HCEC 1CT (cell line): ENCODE measurements at places on chromosomes 12 and 14.

DNA sequence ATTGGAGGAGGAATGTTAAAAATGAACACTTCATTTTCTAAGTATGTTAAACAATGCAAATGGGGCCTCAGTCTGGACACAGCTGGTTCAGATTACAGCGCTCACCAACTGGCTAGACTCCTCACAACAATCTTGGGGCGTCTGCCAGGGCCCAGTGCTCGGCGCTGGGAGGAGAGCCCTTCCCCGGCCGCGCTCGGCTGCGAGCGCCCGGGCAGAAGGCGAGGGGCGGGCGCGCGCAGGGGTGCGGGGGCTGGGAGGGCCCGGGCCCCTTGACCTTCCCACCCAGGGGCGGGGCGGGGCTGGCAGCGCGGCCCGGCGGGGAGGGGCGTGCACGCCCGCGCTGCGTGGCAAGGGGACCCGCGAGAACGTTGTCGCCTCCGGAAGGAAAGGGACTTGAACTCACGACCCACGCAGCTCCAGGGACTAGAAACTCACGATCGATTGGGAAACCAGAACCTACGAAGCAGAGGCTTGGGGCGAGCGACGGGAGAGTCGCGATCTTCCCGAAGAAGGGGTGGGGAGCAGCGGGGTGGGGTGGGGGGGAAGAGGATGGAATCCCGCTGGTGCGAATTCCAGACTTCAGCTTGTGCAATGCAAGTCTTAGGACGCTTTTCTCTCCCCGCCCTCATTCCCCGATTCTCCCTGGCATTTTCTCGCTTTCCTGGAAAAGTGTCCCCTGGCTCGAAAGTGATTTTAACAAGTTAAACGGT lies at the start of gene FBLN5:
TSS of gene FBLN5 (minus strand) at position 220 of the 710 bp plus-strand sequence. CDS start 465 bp downstream, outside the sequence.
- peak; percentile 94 for DNase-seq

- DNase-seq = no peak
Measured at GRCh38 chr14:104554088-104554607, 25.4 kb upstream of the C14orf180 start.

DNA sequence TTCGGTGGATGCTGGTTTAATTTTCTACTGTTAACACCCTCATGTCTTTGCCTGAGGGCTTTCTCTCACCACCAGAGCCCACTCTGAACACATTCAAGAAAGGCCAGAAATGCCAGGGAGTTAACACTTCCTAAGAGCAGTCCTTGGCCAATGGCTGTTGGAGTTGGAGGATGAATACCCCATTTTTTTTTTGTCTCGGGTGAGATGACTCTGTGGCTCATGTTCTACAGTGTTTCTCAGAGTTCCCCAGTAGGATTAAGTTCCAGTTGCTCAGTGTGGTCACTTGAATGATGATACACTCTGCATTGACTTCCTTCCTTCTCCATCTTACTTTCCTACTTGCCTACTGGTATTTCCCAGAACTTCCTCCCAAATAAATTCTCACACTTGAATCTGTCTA lies 65.8 kb downstream of the FOS start:
- DNase-seq = no peak

GRCh38 chr14:99189201-99189801 lies 82.7 kb downstream of the BCL11B start:
- no peak for DNase-seq

GRCh38 chr12:23930599-23930998 lies 18.9 kb downstream of the SOX5 start:
- DNase-seq = no peak

DNA sequence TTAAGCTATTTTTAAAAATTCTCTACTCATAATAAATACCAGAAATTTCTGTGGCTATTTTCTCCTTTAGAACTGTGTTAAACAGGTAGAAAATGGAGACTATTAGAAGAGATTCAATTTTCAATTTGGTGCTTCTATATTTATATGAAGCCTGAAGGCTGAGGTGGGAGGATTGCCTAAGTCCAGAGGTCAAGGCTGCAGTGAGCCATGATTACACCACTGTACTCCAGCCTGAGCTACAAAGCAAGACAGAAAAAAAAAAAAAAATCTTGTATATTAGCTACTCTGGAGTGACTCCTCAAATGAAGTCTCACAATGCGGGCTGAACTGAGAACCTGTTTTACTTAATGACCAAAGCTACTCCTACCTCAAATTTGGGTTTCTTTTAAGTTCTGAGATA lies 9.8 kb upstream of the DPF3 start:
- no peak for DNase-seq

DNA sequence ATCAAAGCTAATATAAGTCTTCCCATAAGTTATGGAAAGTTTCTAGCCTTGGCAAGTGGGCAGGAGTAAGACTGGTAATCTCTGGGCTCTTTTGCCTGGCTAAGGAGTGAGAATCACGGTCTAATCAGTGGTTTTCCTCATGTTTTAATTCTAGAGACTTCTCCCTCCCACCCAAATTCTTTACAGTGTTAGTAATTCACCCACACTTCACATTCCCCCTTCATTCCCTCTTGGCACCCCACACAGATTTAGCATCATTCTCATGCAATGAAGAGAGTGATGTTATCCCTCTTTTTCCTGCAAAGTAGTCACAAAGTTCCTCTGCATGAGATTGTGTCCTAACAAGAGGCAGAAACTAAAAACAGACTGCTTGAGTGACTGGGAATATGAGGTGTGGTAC lies 28.6 kb upstream of the CACNA2D4 start:
- DNase-seq = no peak

DNA sequence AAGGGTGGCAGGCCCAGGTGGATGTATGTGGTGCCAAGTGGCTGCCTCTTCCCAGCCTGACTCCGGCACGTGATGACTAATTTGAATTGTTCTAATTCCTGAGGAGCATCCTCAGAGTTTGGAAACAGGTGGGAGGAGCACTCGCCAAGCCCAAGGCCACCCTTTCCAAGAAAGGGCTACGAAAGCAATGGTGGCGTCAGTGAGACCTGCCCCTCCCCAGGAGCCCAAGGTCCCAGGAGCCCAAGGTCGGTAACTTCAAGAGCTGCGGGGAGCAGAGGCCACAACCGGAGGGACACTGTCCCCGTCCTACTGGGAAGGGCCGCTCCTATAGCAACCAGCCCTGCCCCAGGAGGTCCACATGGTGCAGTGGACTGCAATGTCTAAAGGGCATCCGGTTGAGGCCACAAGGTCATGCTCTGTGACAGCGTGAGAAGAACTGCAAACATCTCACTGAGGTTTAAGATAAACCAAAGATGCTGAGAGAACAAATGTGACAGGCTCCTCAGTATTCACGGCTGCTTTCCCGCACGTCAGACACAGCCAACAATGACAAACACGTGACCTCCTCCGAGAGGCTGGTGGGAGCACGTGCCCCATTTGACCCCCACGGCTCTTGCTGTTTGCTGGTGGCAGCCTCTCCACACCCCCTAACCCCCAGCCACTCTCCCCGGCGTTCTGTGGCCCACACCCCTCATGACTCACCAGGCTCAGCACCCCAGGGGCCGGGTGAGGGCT lies 79.6 kb downstream of the ITPK1 start:
- DNase-seq = no peak

GRCh38 chr12:7502612-7503011 lies 965 bp downstream of the CD163 start:
- DNase-seq = no peak

- no peak for DNase-seq
Measured at GRCh38 chr12:108093209-108093608, 35.9 kb upstream of the WSCD2 start.

- DNase-seq = no peak
Measured at GRCh38 chr12:19910681-19911080, 457.7 kb upstream of the PDE3A start.

GRCh38 chr14:21100931-21101330 lies at the start of gene TMEM253:
Gene TMEM253 (plus strand): TSS chr14:21101066. CDS start chr14:21101344, 278 bp downstream.
- no peak for DNase-seq

DNA sequence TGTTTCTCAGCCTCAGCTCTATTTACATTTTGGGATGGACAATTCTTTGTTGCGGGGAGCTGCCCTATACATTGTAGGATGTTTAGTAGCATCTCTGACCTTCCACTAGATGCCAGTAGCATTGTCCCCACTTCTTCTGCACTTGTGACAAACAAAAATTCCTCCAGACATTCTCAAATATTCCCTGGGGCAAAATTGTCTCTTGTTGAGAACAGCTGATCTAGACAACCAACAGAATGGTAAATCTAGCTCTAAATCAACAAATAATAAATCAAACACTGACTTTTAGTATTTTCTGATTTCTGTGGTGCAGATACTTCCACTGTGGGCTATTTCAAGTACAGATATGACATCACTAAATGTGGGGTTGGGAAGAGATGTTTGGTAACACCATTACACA lies 60.7 kb downstream of the MSRB3 start:
- no peak for DNase-seq

DNA sequence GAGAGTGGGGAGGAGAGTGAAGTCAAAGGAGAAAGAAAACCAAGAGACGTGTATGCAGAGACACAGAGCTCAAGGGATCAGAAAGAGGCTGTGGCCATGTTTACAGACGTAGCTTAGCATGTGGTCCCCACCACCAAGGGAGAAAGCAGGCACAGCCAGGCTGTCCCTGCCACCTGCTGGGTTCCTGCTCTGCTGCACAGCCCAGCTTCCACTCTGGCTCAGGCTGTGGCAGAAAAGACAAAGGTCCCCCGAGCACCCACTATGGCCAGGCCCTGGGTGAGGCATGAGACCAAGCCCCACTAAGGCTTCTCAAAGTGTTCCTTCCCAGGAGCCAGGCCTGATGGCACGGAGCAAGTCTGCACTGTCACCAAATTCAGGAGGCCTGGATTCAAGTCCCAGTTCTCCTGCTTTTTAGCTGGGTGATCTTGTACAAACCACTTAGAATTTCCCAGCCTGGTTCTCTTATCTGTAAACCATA lies 25.9 kb upstream of the COL2A1 start:
- DNase-seq = no peak

GRCh38 chr14:71701990-71702389 lies 230.2 kb upstream of the RGS6 start:
- DNase-seq = peak; percentile 60

DNA sequence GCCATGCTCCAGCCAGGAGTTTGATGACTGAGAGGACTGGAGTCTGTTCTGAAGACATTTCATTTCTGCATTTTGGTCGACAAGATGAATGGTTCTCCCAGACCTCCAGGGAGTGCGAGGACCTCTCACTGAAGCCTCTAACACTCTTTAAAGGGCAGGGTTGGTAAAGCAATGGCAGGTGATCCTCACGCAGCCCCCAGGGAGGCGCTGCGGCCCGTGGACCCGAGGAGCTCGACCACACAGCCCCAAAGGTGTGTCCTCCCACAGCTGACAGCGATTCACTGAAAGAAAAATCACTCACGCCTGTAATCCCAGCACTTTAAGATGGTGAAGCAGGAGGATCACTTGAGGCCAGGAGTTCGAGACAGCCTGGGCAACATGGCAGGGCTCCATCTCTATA lies 183.8 kb upstream of the SFSWAP start:
- DNase-seq = no peak

DNA sequence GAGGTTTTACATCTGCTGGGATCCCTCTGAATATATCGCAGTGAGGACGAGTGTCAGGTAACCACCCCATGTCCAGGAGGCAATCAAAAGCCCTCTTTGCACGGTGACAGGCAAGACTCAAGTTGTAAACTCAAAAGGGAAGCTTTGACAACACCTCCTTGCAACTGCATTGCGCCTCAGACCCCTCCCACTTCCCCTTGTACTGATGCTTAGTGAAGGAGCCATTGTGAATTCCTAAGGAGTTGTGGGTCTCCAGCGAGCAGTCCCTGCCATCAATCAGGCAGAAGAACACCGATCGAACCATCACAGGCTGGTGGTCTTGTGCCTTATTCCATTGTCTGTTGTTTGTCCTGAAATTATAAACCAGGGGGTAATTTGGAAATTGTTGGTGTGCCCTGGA lies 112.6 kb downstream of the CCDC60 start:
- DNase-seq = no peak

DNA sequence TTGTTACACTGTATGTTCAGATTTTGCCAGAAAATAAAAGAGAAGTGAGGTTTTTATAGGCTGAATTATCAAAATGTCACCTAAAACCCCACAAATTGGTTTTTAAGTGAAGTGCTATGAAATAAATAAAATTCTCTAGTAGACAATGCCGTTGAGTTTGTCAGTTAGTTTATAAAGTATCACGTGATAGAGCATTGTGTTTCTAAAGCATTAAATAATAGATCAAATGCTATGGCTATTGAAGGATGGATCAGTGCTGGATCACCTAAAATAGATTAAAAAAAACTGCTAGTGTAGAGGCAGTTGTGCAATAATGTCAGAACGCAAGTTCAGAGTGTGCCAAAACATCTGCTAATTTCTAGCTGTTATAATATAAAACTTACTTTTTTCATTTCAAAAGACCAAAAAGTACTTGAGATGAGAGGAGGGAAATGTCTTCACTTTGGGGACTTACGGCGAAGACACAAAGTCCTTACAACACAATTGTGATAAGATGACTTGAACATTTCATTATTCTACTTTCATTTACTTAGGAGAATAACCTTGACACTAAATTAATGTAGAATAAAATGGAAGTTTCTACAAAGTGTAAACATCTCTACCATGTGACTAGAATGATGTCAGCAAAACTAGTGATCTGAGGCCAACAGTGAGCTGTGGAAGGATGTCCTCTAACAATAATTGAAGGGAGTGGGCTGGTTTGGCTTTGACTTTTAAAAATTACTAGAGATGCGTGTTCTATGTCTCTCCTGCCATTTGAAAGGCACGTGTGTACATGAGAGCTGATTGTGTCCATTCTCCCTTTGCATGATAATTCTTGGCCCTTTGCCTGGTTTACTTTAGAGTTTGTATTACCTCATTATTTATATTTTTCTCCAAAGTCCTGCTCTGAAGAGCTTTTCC lies 154.4 kb upstream of the PDE3A start:
- DNase-seq = no peak

- DNase-seq = no peak
Measured at GRCh38 chr12:25186788-25187402, 8.1 kb downstream of the DNAI7 start.

- DNase-seq = no peak
Measured at GRCh38 chr14:54785136-54785777, 117.4 kb downstream of the GCH1 start.

DNA sequence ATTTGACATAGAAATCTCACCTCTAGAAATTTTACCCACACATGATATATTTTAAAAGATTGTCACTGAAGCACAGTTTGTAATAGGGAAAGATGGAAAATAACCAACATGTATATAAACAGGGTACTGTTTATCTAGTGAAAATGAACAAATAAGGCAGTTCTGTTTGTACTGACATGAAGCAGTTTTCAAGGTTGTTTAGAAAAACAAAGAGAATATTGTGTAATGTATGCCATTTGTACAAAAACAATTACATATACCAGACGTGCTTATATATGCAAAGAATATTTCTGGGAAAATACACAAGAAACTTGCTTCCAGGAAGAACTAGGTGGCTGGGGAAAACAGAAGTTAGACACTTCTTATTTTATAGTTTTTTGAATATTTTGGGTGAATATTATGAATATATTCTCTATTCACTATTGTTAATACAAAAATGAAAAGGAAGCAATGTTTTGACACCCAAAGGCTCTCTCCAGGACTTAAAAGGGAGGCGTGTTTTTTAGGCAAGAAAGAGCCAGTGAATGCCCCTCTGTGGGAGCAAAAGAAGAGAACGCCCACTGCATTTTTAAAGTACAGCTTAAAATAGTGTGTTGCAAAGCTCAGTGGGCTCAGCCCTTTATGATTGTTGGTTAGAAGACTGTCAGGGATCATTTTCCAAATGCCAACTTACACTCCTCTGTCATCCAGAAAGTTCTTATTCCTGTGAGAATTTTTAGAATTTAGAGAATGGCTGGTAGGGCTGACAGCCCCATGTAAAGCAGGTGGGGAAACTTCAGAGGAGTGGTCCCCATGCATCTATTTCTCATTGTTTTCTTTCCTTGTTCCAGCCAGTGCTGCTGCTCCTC lies 59.6 kb upstream of the FERMT2 start:
- peak; percentile 5 for DNase-seq

GRCh38 chr12:121057794-121058193 lies 18.7 kb upstream of the OASL start:
- DNase-seq = no peak
